ENCODE measurements at places on chromosomes 1 and 21.

DNA sequence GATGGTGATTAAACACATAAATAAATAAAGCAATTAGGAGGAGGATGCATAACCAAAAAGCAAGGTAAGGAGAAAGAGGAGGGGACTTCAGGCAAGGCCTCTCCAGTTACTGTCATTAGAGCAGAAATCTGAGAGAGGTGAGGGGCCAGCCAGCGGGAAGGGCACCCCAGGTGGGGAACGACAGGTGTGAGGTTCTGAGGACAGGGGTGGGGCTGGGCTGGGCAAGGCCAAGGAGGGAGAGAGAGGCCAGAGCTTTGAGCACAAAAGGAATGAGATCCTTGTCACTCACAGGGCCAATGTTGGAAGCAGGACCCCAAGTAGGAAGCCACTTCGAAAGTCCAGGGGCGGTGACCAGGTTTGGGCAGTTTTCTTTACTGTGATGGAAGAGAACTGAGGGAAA is 182.2 kb upstream of the RAB4A start:
- no peak for DNase-seq

DNA sequence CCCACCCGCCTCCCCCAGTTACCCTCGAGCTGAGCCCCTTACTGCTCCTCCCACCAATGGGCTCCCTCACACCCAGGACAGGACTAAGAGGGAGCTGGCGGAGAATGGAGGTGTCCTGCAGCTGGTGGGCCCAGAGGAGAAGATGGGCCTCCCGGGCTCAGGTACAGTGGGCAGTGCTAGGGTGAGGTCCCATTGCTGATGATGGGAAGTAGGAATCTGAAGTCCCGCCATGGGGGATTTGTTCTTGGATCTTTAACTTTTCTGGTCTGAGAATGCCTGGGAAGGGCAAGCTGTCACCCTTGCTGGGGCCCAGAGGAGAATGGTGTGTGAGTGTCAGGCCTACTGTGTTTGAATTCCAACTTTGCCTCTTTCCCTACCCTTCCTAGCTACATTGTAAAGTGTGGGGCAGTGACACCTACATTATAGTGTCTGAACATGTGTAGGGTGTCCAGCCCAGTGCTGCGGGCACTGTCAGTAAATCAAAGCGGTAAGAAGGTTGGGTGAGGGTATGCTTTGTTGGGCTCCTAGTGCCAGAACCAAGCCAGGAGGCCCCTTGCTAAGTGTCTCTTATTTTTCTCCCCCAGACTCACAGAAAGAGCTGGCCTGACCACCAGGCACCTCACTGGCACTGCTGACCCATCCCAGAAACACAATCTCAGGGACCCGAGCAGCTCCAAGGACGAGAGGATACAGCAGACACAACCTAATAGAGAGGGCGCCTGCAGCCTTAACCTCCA is 44.7 kb downstream of the YARS1 start:
- no peak for DNase-seq

DNA sequence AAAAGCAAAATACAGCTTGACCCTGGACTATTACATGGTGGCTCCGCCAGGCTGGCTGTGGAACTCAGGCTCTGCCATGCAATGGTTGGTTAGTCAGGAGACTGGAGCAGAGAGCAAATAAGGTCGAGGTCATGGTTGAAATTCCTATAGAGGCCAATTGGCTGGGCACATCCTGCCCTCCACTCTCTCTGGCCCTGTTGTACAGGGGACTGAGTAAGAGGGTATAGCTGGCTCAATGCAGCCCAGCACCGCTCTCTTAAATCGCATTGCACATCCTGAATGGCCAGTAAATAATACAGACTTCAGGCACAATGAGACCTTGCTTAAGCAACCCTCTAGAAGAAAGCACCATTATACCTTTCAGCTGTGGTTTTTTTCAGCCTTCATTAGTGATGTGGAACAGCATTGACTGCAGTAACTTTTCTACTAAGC is 59.3 kb upstream of the PPP2R5A start:
- DNase-seq: no peak

DNA sequence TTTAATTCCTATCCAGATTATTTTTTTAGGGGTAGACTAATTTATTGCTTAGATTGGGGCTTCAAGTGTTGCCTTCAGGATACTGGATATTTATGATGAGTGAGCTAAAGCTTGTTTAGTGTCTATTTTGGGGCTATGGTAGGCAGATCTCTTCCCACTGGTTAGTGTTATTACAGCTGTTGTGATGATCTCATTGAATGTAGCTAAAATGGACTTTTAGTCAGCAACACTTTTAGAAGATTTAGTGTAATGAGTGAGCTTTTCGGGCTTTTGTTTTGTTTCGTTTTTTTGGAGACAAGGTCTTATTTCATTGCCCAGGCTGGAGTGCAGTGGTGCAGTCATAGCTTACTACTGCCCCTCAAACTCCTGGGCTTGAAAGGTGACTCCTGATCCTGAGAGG is 14.2 kb downstream of the THRAP3 start:
- DNase-seq: no peak

DNA sequence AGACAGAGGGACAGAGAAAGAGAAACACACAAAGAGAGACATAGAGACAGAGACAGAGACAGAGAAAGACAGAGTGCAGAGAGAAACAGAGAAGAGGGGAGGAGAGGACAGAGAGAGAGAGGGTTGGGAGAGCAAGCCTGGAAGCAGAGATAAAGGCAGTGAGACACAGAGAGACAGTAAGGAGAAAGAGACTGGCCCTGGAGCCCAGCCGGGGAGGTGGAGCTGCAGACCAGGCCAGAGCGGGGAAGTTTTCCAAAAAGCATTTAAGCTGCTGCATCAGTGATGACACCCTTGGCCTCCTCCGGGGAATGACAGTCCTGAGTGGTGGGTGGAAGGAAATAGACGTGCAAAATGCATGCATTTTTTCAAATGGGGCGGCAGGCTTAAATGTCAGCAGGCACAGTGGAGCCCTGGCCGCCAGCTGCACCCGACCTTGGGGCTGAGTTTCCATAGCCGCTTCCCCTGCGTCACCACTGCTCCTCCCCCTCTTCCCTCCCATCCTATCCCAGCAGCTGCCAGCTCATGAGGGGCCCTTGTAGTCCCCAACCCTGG is 95.4 kb upstream of the KLHDC7A start:
- no peak for DNase-seq

- no peak for DNase-seq
Observed at GRCh38 chr1:7827126-7827955, 25.5 kb downstream of the UTS2 start.

GRCh38 chr1:196423612-196424011 is 184.6 kb downstream of the KCNT2 start:
- DNase-seq: no peak
